Cortex of kidney (tissue), 1 donor: ENCODE measurements at places on chromosomes 2 and 18.

- no peak for DNase-seq
Measured at GRCh38 chr2:7994397-7994951, 687.4 kb upstream of the ID2 start.

DNA sequence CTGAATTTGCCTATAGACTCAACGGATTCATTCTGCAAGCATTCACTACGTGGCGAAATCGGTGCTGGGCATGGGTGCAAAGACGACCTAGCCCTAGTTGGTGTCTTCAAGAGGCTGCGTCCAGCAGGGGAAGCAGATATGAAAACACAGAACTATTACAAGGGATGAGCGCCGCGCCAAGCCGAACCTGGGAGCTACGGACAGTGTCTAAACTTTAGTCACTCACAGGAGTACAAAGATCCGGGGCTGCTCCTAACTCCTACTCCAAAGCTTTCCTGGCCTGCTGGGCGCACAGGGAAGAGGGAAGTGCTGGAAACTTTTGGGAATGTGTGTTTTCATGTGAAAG is 732 bp upstream of the ANXA4 start:
- DNase-seq, result no peak

DNA sequence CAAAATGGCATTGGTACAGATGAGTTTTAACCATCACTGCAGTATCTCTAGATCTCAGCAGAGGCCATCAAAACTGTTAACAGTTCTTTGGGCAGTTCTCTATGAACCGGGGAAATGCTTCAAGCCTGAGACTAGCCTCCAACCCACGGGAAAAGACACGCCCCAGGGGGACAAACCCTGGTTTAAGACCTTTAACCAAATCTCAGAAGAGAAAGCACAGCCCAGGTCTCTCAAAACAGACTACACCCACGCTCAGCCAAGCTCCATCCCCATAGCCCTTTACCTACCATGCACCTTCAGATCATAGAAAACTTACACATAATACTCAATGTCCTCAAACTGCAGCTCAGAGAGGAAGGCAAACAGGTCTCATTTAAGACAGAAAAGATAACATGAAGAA is 78.3 kb downstream of the TMEM163 start:
- DNase-seq, result no peak

DNA sequence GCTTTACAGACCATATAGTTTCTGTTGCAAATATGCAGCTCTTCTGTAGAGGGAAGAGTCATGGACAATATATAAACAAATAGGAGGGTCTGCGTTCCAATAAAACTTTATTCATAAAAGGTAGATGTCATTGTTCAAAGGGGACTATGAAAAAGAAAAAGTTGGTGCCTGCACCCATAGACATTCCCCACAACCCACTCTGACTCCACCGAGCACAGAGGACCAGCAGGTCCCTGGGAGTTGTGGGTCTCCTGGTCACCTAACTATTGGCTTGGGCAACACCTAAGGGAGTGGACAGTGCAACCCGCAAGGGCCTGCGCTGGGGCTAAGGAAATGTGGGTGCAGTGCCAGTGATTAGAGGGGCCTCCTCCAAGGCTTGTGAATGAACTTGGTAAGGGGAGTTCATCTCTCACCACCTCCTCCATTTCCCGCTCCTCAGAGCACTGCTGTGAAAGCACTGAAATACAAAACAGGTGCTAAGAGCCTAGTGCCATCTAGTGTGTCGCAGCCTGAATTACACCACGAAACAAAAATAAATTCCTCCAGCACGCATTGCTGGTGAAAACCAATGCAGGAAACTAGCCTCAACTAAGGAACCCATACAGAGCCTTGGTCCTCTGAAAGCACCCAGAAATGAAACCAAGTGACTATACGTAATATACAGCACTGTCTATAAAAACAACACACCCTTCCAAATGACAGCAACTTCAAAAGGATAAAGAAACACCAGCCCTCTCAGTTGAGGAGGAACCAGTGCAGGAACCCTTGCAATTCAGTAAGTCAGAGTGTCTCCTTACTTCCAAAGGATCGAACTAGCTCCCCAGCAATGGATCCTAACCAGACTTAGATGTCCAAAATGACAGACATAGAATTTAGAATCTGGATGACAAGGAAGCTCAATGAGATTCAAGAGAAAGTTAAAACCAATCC is 166.6 kb downstream of the RNF144A start:
- DNase-seq, result no peak

DNA sequence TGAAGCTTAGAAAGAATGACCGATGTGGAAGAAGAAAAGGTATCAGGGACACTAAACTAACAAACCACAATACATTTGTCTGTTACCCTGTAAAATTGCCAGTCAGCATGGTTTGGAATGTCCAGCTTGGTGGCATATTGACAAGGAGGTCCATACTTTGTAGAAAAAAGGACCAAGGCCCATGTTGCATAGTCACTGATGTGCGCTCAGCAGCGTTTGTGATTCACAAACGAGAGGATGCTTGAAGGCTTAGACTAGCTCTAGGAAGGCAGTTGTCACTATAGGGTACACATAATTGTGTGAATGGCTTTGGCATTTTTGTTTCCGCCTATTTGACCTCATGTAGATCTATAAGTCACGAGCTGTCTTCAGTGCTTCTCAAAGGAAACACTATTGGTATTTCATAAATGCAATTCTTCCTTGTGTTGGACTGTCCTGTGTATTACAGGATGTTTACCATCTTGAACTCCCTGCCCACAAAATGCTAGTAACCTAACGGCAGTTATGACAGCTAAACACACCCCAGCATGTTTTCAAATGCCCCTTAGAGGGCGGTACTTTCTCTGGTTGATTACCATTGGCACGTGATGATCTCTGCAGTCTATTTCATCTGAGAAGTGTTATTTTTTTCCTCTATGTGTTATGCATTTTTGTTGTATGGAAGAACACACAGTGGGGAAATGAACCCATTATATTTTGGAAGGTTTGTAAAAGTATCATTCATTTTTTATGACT is 304.2 kb downstream of the CYRIA start:
- no peak for DNase-seq

GRCh38 chr18:50879302-50880118 is 592 bp downstream of the ME2 start:
- no peak for DNase-seq

DNA sequence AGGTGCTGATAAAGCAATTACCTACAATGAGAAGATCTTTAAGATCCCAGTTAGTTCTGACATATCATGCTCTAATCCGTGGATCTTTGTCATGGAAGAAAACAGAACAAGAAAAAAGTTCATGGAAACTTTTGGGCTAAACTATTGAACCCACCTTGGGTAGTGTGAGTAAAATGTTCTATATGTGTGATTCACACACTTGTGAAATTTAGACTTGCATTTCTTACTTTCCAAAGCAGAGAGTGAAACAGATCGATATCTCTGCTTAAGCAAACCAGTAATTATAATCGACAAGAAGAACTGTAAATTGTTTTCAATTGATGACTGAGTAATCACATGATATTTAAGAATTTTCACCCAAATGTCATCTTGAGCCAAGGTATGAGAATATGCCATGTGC is 214.2 kb downstream of the HRH4 start:
- DNase-seq, result no peak

GRCh38 chr2:105418522-105418921 is 19.7 kb upstream of the FHL2 start:
- no peak for DNase-seq

DNA sequence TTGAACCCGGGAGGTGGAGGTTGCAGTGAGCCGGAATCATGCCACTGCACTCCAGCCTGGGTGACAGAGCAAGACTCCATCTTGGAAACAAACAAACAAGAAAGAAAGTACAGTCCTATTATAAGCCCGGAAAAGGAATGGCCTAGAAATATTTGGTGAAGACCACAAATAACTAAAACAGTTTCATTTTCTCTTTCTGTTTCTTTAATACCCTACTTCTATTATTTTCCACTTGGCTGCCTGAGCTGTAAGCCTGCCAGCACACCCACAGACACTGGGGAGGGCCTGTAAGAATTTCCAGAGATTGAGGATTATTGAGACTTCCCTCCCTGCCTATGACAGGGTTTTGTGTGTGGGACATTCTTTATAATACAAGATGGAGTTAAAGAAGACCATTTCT is 188.0 kb upstream of the DCC start:
- DNase-seq, result no peak

GRCh38 chr2:20913491-20913890 is 90.6 kb upstream of the LDAH start:
- DNase-seq, result no peak

- DNase-seq, result no peak
Measured at GRCh38 chr2:38268691-38269327, 108.3 kb downstream of the ATL2 start.

DNA sequence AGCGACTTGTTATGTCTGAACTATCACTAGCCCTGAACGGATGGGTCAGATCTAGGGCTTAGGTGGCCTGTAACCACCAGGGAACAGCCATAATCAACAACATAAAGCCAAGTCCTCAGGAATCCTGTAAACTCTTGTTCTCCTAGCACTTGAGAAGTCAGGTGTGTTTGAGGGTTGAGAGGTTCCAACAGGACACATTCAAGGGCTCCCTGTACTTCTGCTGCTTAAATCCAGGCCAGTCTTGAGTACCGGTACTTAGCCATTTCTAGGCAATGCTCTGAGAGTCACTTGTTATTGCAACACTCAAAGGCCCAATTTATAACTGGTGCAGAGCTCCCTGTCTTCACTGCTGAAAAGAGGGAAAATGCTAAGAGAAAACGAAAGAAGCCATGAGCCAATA is 21.6 kb upstream of the SLC40A1 start:
- DNase-seq, result no peak

DNA sequence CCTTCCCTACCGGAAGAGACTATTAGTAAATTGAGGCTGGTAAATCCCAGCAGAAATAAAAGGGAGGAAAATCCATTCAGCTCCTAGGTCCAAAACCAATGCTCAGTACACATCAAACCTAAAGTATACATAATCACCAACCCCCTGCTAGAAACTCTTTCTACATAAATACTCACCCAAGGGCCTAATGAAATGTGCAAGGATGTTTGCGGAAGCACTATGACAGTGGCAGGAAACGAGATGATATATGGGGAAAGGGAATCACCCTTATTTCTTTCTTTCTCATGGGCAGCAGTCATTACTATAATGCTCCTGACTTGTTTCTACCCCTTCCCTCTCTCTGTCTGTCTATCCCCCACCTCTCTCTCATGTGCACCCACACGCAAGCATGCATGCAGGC is 1.3 kb upstream of the SCTR start:
- no peak for DNase-seq

DNA sequence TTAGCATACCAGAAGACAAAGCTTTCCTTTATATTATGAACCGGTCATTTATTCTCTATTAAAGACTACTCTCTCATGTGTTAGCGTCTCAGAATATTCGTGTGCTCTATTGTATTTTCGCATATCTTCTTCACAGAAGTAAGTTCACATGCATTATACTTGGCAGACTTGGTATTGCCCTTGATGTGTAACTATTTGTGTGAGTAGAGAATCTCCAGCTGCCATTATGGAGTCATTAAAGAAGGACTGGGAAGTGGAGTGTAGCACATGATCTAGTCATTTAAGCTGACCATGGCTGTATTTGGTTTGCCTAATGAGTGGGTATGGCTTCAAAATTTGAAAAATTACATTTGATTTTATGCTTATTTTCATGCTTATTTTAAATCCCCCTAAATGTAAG is 92.9 kb downstream of the TTC27 start:
- no peak for DNase-seq

DNA sequence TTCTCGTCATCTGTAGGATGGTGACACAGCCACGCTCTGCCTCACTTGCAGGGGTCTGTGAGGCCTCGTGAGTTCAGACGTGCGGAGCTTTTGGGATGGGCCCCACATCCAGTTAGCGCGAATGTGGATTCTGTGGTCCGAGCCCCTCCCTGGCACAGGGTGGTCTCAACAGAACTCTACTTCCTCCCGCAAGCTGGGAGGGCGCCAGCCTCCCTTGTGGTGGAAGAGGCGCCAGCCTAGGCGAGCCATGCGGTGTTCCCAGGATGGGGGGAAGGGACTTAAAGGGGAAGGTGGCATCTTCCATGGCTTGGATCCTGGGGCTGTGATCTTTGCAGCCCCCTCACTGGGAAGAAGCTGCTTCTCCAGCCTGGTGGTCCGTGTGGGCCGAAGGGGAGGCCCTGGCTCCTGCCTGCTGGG is 1.4 kb downstream of the SNORC start:
- DNase-seq, result no peak

DNA sequence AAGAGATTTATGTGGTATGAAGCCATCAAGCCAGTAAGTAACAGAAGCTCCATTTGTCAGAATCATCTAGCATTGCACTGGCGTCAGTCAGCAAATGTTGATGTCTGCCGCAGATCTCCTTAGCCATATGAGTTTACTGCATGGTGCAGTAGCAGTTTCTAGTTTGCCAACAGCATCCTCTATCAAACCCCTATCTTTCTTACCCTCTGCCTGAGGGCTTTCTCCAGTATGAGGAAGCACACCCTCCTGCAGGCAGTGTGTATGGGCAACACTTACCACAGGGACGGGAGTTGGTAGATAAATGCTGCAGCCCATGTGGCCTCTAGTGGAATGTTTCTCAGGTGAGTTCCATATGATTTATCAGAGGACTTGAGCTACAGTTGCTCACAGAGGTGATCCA is 63.7 kb downstream of the EFEMP1 start:
- DNase-seq, result no peak

GRCh38 chr2:127847931-127848330 is 10.0 kb downstream of the POLR2D start:
- DNase-seq, result no peak

GRCh38 chr18:60022671-60023276 is 123.0 kb downstream of the PMAIP1 start:
- DNase-seq, result no peak

DNA sequence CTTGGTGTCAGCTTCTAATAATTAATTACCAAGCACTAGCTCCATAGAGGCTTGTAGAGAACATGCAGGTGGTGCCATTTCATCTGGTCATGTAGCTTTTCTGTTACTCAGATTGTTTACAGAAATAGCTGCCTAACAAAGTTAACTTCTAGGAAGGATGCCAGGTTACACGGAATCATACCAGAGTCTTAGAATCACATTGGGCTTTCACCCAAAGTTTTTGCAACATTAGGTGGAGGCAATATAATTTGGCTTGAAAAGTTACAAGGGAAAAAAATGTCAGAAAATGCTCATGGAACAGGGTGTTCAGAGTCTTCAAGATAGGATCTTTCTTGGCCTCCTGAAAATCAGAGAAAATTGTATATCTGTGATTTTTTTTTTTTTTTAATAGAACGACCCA is 135.6 kb downstream of the ARHGAP15 start:
- no peak for DNase-seq

DNA sequence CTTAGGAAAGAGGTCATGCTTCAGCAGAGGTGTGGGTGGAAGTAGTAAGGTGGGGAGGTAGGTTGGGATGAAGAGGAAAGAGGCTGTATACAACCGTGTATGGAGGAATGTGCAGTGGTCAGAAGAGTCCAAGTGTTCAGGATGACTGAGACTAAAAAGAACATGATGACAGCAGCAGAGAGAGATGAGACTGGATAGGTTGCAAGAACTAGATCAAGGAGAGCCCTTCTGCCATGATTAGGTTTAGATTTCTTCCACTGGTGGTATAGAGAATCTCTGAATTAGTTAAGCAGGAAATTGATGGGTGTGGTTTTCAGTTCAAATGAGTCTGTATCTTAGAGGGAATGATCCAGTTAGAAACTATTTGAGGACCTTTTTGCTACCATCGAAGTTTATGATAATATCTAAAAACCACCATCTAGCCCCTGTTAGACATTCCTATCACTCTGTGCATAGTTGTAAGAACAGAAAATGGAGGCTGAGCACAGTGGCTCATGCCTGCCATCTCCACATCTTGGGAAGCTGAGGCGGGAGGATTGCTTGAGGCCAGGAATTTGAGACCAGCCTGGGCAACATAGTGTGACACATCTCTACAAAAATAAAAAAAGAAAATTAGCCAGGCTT is 221.0 kb downstream of the LTBP1 start:
- no peak for DNase-seq

GRCh38 chr2:60351802-60352201 is 201.7 kb downstream of the BCL11A start:
- DNase-seq, result no peak
